ENCODE measurements at places on chromosomes 3 and 15. TPM values are rescaled to one million over a fixed set of nuclear protein-coding genes. Genes with fewer than 3 reads are reported as not detected.

DNA sequence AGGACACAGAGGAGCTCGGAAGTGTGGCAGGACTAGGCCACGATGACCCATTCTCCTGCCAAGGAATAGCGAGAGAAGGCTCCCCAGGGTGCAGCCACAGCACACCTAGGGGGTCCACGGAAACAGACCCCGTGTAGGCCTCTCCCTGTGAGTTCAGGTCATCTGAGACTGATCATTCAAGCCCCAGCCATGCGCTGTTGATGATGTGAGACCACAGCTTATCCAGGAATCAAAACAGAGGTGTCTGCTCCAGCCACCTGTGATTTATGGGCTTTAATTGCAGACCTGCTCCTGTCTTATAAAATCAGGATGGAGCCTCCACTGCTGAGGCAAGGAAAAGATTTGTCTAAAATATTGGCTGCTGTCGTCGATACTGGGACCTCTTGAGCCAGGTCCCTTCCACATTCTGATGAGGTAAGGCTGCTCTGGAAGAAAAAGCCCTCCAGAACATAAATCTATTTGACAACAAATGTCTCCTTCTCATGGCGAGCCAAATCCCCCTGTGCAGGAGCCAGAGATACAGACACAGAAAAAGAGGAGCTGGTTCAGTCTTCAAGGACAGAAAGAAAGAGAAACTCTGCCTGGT lies 186.7 kb downstream of the TJP1 start:
- no peaks in the 10 kb centered on the region for H3K4me1 ChIP-seq
- no peaks in the 10 kb centered on the region for H3K27me3 ChIP-seq
- no peaks in the 10 kb centered on the region for H3K36me3 ChIP-seq
- no peak overlapping the region for H3K27ac ChIP-seq

DNA sequence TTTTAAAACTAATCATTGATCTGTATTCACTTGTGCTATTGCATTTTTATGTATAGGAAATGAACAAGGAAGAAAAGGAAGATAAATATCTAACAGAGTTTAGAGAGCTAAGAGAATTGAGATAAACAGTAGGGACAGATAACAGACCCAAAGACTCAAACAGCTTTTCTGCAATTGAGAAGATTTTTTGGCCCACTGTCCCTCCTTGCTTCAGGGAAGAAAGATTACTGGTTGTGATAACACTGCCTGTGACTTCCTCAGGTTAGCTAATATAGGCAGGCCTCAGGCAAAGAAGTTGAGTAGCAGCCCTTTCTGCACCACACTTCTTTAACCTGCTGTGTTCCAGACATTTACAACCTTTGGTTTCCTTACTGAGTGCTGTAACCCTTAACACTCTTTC lies 2.7 kb upstream of the COX17 start:
- DNase-seq = no peak
- H3K27ac ChIP-seq = no peak overlapping the region
- no peaks in the 10 kb centered on the region for H3K27me3 ChIP-seq
- H3K4me3 ChIP-seq = no peak overlapping the region
- H3K36me3 ChIP-seq = peaks cover 5% of the 10 kb centered on the region

DNA sequence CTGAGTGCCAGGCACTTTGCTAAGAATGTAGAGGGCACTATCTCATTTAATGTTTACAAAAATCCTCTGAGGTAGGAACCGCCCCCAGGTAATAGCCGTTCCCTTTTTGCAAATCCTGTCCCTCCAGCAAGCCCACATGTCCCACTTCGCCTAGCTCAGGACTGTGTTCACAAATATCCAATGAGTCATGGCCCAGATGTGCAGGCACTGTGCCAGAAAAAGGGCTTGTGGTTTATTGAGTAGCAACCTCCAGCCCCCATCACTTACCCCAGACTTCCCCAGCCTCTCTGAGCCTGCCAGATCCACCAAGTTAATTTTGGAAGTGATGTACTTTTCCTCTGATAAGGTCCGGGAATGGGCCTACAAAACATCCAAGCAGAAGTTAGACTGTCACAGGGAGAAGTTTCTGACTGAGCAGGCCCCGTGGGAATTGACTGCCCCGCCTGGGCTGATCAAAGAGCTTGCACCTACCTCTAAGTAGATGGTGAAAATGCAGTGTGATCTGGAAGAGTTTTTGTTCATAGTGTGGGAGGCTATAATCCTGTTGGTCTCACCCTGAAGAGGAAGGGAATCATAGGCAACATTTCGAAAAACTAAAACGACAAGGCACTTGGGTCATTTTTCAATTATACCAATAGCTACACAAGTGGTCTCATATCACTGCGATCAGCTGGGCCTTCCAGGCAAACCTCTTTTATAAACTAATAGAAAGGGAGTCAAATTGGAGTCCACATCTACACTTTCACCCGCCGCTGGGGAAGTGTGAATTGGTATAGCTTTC lies 15.7 kb downstream of the KIF9 start:
- DNase-seq = peak; percentile 56
- H3K36me3 ChIP-seq = no peaks in the 10 kb centered on the region
- no peak overlapping the region for H3K27ac ChIP-seq

- H3K27me3 ChIP-seq = peaks cover 3% of the 10 kb centered on the region
- DNase-seq = no peak
- H3K36me3 ChIP-seq = no peaks in the 10 kb centered on the region
- no peak overlapping the region for H3K27ac ChIP-seq
- no peak overlapping the region for H3K4me3 ChIP-seq
- peaks cover 6% of the 10 kb centered on the region for H3K4me1 ChIP-seq
Observed at GRCh38 chr15:92715758-92716157, 60.2 kb upstream of the FAM174B start.

Gene SLC30A4
- polyA plus RNA-seq = 3.8 TPM

DNA sequence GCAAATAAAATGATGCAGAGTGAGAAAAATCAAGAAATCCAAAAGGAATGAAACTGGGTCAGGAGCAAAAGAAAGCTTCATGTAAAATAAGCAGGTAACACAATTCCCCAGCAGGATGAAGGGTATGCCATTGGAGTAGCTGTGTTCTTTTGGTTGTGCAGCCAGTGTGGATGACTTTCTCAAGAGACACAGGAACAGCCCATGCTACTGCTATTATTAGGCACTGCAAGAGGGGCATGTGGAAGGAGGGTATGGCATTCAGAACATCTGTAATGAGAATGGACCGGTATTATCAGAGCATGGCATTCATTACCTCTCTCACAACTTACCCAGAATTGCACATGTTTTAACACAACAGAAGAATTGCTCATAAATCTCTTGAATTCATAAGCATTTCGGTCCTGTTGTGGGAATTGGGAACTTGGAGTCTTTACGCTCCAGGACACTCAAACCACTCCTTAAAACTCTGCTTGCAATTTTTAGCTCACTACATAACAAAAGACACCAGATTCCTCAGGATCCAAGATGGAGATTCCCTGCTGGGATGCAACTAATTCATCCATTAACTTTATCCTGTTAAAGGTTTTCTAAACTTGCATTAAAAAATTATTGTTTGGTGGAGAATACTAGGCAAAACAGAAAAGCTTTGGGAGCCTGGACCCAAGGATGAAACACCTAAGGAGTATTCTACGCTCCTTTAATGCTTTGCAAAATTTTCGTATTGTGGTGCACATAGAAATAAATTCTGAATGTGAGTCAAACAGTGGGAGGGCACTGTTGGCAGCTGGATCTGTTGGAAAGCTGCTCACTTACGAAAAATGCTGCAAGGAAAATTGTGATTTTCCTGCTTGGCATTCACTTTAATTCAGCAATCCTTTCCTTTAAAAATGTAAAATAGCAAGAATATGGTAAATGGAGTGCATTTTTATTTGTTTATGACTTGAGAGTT lies 34.6 kb upstream of the CDIN1 start:
- no peaks in the 10 kb centered on the region for H3K27me3 ChIP-seq
- no peak for DNase-seq
- H3K27ac ChIP-seq = no peak overlapping the region

GRCh38 chr3:43031485-43031884 lies 52.4 kb downstream of the GASK1A start:
- no peaks in the 10 kb centered on the region for H3K27me3 ChIP-seq
- no peak overlapping the region for H3K4me3 ChIP-seq
- H3K4me1 ChIP-seq = no peaks in the 10 kb centered on the region
- H3K36me3 ChIP-seq = no peaks in the 10 kb centered on the region
- H3K27ac ChIP-seq = no peak overlapping the region

DNA sequence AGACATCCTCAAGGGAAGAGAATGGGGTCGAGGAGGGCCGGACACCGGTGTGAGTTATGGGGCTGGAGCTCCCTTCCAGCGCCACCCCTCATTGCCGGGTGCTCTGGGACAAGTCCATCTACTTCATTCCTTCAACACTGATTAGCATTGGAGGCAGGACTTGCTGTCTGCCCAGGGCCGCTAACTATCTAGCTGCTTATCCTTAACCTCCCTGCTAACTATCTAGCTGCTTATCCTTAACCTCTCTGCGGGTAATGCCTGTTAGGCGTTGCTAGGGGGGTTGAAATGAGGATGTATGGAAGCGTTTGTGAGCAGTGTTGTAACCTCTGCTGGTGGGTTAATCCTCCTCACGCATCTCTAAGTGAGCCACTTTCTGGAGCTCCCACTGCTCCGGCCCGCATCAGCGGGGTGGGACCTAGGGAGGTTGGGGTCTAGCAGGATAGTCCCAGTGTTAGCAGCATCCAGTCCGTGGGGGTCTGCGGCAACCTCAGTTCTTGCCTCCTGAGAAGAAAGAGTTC lies 10.9 kb upstream of the CHAC1 start:
- H3K27me3 ChIP-seq = peaks cover 32% of the 10 kb centered on the region
- no peaks in the 10 kb centered on the region for H3K36me3 ChIP-seq
- peaks cover 6% of the 10 kb centered on the region for H3K4me1 ChIP-seq
- no peak overlapping the region for H3K27ac ChIP-seq
- H3K4me3 ChIP-seq = peak overlapping the region; percentile 38
- DNase-seq = no peak

- H3K27me3 ChIP-seq = no peaks in the 10 kb centered on the region
- no peak overlapping the region for H3K4me3 ChIP-seq
- H3K36me3 ChIP-seq = peaks cover 1% of the 10 kb centered on the region
- DNase-seq = no peak
- H3K4me1 ChIP-seq = peaks cover 7% of the 10 kb centered on the region
Observed at GRCh38 chr15:42915654-42916315, 4.8 kb downstream of the TTBK2 start.

- no peaks in the 10 kb centered on the region for H3K27me3 ChIP-seq
- no peak for DNase-seq
- no peaks in the 10 kb centered on the region for H3K36me3 ChIP-seq
Observed at GRCh38 chr3:60316121-60316797, 935.0 kb downstream of the FHIT start.

Gene CLDN11
- 0.12 TPM for polyA plus RNA-seq

- no peaks in the 10 kb centered on the region for H3K36me3 ChIP-seq
- DNase-seq = no peak
- H3K27me3 ChIP-seq = no peaks in the 10 kb centered on the region
- no peaks in the 10 kb centered on the region for H3K4me1 ChIP-seq
- no peak overlapping the region for H3K27ac ChIP-seq
- no peak overlapping the region for H3K4me3 ChIP-seq
Observed at GRCh38 chr3:112597945-112598344, 36.1 kb downstream of the SLC35A5 start.

- no peaks in the 10 kb centered on the region for H3K27me3 ChIP-seq
- H3K4me1 ChIP-seq = peaks cover under 1% of the 10 kb centered on the region
- no peaks in the 10 kb centered on the region for H3K36me3 ChIP-seq
- no peak overlapping the region for H3K4me3 ChIP-seq
- no peak overlapping the region for H3K27ac ChIP-seq
- no peak for DNase-seq
Observed at GRCh38 chr15:67736810-67737209, 88.5 kb upstream of the SKOR1 start.

- peaks cover 16% of the 10 kb centered on the region for H3K36me3 ChIP-seq
- no peak for DNase-seq
- peak overlapping the region; percentile 82 for H3K4me3 ChIP-seq
- peaks cover 29% of the 10 kb centered on the region for H3K4me1 ChIP-seq
- H3K27ac ChIP-seq = peak overlapping the region; percentile 97
Observed at GRCh38 chr3:128053614-128054013, 1.4 kb downstream of the SEC61A1 start.

DNA sequence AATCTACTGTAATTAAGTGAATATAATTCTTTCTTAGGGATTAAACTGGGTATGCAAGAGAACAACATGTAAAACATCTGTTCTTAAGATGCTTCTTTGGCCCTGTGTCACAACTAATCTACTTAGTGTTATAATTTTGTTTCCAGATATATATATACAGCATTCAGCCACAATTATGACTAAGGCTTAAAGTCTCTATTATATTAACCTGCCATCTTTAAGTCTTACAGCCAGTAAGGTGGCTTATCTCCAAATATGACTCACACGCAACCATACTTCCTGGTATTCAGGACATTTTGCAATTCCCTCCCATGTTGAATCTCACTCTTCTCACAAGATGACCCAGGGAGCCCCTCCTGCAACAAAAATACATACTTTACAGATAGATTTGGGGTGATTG lies 6.6 kb upstream of the KBTBD8 start:
- peaks cover 5% of the 10 kb centered on the region for H3K4me1 ChIP-seq
- H3K27ac ChIP-seq = no peak overlapping the region
- no peak for DNase-seq
- no peak overlapping the region for H3K4me3 ChIP-seq

DNA sequence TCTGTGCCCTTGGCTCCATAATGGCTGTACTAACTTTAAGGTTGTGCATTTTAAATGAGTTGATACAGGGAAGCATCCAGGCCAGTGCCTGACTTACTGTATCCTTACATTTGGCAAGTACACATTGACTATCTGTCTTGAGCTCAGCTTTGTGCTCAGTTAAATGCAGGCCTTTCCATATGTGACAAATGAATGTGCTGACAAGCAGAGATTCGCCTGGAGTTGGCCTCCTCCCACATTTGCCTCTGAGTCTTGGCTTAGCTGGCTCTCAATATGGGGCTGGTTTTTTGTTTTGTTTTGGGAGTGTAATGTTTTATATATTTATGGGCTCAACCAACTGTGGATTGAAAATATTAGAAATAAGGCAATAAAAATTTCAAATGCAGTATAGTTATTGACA lies 29.7 kb downstream of the TRIM71 start:
- H3K27me3 ChIP-seq = peaks cover 6% of the 10 kb centered on the region
- no peaks in the 10 kb centered on the region for H3K4me1 ChIP-seq
- no peaks in the 10 kb centered on the region for H3K36me3 ChIP-seq
- H3K4me3 ChIP-seq = no peak overlapping the region
- no peak overlapping the region for H3K27ac ChIP-seq

Gene DET1
- polyA plus RNA-seq = 1.7 TPM

DNA sequence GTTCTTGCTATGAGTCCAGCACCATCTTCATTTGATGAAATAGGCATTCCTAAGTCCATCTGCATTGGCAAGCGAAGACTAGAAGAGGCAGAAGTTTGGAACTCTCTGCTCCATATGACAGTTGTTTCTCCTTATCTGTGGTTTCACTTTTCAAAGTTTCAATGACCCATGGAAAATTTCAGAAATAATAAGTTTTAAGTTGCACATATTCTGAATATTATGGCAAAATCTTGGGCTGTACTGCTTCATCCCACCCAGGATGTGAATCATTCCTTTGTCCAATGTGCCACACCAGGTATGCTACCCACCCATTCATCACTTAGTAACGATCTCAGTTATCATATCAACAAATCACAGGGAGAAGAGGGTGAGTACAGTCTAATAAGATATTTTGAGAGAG lies 647.9 kb downstream of the GRM7 start:
- H3K27me3 ChIP-seq = no peaks in the 10 kb centered on the region
- no peaks in the 10 kb centered on the region for H3K36me3 ChIP-seq
- no peak overlapping the region for H3K4me3 ChIP-seq

Data from keratinocyte (primary cell).